Epithelial cell of prostate (primary cell): ENCODE measurements at places on chromosomes 16 and 17.

DNA sequence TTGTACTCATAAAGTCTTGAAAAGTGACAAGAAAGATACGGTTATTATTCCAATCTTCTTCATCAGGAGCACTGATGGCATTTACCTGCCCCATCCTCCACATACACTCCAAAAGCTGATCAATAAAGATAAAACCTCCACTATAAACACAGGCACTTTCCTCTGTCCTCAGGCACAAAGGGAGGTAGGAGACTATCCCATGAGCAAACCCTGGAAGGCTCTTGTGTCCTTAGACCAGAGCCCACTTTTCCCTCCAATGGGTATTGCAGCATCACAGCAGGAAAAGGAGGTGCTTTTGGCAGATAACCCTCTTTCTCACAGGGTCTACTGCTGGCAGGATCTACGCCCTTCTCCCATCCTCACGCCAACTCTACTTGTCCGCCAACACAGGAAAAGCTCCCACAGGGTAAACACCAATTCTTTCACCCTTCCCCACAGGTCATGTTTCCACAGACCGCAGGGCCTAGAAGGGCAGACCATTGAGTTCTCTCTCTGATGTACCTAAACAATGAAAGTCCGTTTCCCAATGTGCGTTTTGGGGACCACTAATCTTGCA lies 28.7 kb downstream of the NXPH3 start:
- no peak for DNase-seq

- DNase-seq, result no peak
These were observed 18.4 kb downstream of the PLCG2 start for GRCh38 chr16:81797443-81797842.

GRCh38 chr16:58475091-58475619 lies 24.8 kb upstream of the NDRG4 start:
- no peak for DNase-seq

- DNase-seq, result no peak
These were observed 13.5 kb downstream of the CRYM start for GRCh38 chr16:21264571-21265036.

DNA sequence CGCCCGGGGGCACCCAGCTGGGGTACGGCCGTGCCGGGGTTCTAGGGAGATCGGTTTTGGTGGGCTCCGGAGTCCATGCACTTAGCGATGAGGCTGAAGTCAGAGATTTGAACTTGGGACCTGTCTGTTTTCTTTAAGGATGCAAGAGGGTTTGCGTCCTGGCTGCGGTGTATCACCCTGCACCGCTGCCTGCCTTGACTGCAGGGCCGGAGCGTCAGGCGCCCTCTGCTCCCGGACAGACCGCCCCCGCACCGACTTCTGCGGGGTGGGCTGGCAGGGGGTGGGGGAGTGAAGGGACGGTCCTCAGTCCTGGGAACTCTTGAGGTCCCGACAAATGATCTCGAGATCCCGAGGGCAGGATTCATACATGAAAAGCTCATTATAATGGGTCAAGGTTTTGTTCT lies 701 bp downstream of the PDP2 start:
- no peak for DNase-seq

DNA sequence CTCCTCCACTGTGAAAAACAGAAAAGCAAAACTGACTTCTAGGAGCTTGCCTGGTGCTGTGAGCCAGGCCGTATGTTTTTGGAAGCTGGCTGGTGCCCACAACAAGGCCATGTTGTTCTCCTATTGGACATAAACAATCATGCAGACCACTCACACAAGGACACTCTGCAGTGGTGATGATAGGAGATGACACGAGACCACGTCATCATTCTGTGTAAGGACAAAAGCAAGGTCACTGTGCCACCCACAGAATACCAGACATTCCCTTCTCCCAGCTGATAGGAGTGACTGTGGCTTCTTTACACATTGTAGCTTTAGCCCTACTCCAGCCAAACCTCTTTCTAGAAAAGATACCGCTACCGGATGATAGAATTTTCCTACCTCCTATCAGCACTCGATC lies 47.7 kb upstream of the LCMT1 start:
- DNase-seq, result no peak

DNA sequence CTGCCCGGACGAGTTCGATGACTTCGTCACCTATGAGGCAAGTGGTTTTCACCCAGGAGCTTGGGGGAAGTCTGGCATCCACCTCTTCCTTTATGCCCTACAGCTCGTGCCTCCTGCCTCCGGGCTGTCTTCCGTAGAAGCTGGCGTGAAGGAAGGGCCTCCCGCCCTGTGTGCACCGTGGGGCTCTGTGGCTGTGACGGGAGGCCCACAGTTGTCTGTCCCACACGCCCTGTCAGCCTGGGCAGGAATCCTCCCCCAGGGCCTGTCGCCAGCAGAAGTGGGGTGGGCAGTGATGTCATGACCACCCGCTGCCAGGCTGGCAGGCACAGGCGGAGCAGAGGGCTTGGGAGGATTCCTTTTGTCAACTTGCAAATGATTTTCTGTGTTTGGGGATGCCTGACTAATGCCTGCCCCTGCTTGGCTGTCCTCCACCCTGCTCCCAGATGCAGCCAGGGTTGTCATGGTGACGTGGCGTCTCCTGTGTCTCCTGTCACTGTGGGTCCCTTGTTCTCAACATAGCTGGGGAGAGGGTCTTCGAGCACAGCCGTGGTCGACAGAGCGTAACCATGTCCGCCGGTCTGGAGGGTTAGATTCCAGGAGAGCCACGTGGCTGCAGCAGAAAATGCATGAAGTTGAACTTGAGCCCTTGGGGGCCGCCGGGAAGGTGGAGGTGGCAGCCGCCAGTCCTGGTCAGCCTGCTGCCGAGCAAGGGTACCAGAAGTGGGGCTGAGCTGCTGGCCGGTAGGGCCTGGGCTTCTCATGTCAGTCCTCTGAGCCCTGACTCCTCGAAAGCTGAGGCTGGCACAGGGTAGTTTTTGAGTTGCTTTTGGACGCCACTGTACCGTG lies 46.1 kb downstream of the RAB11FIP3 start:
- DNase-seq, result no peak

GRCh38 chr16:25134166-25134700 lies 22.7 kb downstream of the LCMT1 start:
- DNase-seq, result no peak

DNA sequence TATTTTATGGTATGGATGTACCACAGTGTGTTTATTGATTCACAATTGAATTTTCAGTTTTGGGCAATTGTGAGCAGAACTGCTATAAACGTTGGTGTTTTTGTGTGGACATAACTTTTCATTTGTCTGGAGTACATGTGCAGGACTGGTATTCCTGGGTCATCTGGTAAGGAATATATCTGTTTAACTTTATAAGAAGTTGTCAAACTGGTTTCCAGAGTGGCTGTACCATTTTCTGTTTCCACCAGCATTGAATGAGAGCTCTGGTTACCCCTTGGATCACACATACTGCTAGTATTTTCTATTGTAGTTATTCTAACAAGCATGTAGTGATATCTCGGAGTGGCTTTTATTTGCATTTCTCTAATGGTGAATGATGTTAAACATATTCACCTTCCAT lies 24.3 kb downstream of the TMEM238L start:
- no peak for DNase-seq

DNA sequence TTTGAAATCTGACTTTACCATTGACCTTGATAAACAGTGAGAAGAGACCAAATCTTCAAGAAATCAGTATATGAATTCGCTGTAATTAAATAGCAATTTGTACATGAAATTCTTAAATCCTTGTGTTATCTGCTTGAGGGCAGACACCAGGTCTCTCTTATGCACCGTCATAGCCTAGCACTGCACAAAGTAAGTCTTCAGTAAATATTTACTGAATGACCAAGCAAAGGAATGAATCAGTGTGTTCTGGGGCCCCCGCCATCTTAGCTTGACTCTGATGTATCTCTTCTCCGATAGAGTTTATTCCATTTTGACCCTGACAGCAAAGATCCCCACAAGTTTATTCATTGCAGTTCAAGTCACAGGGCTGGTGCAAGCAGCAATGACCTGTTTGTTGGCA lies 328.0 kb downstream of the TMEM114 start:
- no peak for DNase-seq

- DNase-seq, result no peak
These were observed 236.0 kb upstream of the ELAC2 start for GRCh38 chr17:13253733-13254410.

DNA sequence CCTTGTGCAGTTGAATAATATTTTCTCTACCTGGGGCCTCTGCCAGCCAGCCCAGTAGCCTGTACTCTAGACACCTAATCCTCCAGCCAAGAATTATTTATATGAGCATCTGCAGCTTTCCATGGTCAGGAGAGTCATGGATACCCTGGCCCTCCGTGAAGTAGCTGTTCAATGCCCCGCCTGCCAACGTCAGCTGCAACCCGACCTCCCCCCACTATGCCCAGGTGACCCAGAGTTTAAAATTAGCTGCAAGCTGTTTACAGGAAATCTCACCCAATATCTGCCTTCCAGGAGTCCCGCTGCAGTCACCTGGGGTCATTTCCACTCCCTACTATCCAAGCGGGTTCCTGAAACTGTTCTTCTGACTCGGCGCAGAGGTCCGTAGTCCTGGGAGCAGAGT lies 12.3 kb downstream of the SDR42E2 start:
- no peak for DNase-seq

DNA sequence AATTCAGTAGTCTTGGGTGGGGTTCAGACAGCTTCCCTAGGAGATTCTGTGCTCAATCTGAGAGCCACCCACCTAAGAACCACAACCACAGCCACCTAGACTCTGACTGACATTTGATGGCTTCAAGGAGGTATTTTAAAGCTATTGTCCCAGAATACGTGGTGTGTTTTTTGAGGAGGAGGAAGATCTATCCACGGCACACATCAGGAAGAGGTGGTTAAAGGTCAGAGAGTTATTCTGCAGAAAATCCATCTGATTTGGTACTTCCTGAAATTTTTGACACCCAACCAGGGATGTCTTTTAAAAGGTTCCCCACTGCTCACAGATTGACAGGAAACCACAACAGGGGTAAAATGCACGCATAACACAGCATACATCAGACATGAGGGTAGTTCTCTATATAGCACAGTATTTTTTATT lies 25.1 kb downstream of the SMARCE1 start:
- no peak for DNase-seq

DNA sequence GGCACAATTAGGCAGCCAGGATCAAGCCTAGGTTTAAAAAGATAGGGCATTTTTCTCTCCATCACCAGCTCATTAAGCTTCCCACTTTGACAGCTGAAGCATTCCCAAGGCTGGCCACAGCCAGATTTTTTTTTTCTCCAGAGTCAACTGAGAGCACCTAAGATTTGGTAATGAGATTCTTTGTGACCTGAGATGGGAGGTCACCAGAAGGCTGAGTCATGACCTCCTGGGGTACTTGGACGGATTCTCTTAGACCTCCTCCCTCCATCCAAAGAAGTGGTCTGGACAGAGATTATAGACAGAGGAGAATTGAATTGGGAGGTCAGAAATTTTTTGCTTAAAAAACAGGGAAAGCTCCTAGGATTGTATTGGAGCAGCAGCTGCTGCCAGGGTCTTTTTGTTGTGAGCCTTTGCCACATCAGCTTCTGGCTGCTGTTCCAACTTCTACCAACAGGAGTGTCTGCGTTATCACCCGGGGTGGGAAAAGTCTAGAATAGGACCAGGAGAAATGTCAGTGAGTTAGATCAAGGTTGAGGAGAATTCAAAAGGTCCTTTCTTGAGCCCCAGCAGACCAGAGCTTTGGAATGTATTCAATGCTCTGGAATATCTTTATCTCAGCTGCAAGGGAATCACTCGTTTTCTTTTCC lies 221.2 kb upstream of the N4BP1 start:
- no peak for DNase-seq

DNA sequence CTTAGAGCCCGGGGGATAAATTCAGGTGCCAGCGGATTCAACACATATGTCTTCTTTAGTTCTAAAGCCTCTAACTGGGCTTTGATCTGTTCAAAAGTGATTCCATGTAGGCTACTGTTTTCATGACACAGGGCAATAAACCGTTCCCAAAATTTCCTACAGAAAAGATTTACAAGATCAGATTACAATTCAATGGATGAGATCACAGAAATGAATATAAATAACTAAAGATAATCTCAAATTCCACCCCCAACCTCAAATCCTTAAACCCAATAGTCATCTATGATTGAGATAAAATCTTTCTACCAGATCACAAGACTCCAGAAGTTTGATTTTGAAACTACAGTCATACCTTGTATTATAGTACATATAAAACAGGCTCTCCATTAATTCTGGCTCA lies 84.3 kb downstream of the CACNG1 start:
- DNase-seq, result no peak

DNA sequence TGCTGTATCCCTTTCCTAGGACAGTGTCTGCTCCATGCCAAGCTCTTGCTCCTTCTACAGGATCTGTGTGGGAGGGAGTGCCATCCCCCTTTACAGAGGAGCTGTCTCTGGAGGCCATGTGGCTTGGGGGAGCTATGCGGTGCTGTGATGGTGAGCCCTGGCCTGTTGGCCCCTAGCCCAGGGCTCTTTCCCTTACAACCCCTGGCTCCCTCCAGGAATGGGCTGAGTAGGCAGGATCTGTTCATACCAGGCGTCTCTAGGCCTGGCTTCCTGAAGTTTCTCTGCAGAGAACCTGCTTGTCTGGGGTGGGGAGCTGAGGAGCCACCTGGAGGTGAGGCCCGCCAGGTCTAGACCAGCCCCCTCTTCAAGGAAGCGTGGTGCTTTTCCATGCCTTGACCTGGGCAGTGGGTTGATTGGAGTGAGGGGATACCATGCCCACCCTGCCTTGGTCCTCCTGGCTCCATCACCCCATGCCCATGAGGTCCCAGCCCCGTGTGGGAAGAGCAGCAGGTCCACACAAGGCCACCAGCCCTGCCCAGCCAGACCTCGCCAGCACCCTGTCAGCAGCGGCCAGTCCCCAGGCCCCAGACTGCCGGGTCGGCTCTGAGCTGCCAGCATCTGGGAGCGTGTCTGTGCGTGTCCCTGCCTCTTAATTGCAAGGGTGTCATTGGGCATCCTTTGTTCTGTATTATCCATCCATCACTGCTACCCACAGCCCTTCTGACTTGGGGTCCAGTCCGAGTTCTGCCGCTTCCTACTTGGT lies 14.7 kb downstream of the LLGL2 start:
- no peak for DNase-seq

GRCh38 chr17:80492343-80493136 lies 16.1 kb upstream of the NPTX1 start:
- DNase-seq, result no peak

- no peak for DNase-seq
These were observed at the start of gene ARL5C for GRCh38 chr17:39165841-39166349. Gene ARL5C (minus strand): TSS chr17:39166161. CDS start chr17:39165760, 401 bp downstream.

DNA sequence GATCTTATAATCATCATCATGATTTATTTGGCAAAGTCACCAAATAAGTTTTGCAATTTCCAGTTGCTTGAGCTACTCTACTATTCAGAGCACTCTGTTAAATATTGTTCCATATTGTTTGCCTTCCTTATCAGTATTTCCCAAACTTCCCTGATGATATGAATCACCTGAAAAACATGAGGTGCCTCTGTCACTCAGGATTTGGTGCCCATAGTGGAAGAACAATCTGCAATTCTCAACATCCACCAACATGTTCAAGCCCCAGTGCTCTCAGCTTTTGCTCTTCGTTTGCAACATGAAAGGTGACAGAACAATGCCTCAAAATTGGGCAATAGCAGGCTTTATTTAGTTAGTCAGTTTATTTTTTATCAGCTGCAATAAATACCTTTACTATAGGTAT lies 28.6 kb upstream of the WSB1 start:
- no peak for DNase-seq
